Gastrocnemius medialis (tissue), 4 donors: ENCODE measurements at places on chromosomes 2 and 18. TPM values are rescaled to one million over a fixed set of nuclear protein-coding genes. Genes with fewer than 3 reads are reported as not detected.

GRCh38 chr2:38474021-38474456, 97.0 kb upstream of the ATL2 start:
- no peaks in the 10 kb centered on the region for H3K27me3 ChIP-seq
- H3K36me3 ChIP-seq, result no peaks in the 10 kb centered on the region
- no peak overlapping the region for H3K27ac ChIP-seq

DNA sequence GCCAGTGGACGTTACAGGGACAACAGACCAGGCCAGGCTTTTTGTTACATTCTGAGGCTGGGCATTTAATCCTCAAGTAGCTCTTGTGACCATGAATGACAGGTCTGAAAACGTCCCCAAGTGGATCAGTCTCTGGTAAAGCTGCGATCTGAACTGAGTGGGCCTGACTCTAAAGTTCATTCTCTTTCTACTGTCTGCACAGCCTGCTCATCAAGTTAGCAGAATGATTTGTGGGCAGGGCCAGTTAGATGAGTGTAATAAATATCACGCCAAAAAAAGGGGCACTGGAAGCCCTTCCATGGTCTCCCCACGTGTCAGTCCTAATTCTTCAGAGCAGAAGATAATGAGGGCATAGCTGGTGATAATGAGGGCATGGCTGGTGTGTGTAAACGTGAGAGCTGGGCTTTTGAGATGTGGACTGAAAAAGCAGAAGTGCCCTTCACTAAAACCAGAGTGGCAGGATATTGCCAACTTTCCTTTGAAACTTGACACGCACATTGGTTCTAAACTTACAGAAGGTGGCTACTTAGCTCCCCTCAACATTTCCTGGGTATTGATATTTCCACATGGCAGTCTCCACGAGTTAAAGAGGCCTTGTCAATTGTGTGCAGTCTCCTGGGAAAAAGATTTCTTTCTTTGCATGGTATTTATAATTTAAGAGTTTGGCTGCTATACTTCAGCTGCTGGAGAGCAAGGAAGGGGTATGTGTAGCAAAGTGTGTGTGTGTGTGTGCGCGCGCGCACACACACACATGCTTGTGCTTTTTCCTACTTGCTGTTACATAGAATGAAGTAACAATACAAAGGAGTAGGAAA, 72.7 kb upstream of the LYPD6B start:
- no peaks in the 10 kb centered on the region for H3K4me1 ChIP-seq
- H3K36me3 ChIP-seq, result no peaks in the 10 kb centered on the region
- no peak overlapping the region for H3K27ac ChIP-seq
- H3K27me3 ChIP-seq, result no peaks in the 10 kb centered on the region
- DNase-seq, result no peak

- no peak overlapping the region for H3K4me3 ChIP-seq
- H3K27me3 ChIP-seq, result no peaks in the 10 kb centered on the region
- H3K4me1 ChIP-seq, result no peaks in the 10 kb centered on the region
- H3K36me3 ChIP-seq, result no peaks in the 10 kb centered on the region
Observed at GRCh38 chr2:232980683-232981082, 32.4 kb downstream of the NGEF start.

GRCh38 chr2:5736886-5737285, 44.7 kb downstream of the SOX11 start:
- no peaks in the 10 kb centered on the region for H3K27me3 ChIP-seq
- no peaks in the 10 kb centered on the region for H3K4me1 ChIP-seq
- no peak overlapping the region for H3K4me3 ChIP-seq
- H3K27ac ChIP-seq, result no peak overlapping the region
- H3K36me3 ChIP-seq, result no peaks in the 10 kb centered on the region

The ATP6V1B1 gene
- total RNA-seq, result not detected

DNA sequence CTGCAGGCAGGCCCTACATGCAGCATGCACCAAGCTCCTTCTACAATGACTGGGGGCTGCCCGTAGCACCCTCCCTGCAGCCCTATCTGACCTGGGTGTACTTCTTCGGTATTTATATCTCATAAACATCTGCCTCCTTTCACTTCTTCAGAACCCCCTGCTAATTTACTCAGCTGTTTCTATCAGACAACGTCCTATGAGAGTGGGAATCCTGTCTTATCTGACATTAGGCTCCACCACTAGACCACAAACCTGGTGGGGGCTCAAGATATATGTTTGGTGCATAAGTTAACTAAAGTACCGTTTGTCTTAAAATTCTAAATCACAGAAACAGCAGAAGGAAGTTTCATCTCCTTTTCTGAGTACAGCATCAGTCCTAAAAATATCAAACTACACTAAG, 10.6 kb downstream of the HSBP1L1 start:
- H3K4me3 ChIP-seq, result no peak overlapping the region
- no peaks in the 10 kb centered on the region for H3K27me3 ChIP-seq
- DNase-seq, result no peak
- peaks cover 40% of the 10 kb centered on the region for H3K36me3 ChIP-seq
- H3K27ac ChIP-seq, result no peak overlapping the region

DNA sequence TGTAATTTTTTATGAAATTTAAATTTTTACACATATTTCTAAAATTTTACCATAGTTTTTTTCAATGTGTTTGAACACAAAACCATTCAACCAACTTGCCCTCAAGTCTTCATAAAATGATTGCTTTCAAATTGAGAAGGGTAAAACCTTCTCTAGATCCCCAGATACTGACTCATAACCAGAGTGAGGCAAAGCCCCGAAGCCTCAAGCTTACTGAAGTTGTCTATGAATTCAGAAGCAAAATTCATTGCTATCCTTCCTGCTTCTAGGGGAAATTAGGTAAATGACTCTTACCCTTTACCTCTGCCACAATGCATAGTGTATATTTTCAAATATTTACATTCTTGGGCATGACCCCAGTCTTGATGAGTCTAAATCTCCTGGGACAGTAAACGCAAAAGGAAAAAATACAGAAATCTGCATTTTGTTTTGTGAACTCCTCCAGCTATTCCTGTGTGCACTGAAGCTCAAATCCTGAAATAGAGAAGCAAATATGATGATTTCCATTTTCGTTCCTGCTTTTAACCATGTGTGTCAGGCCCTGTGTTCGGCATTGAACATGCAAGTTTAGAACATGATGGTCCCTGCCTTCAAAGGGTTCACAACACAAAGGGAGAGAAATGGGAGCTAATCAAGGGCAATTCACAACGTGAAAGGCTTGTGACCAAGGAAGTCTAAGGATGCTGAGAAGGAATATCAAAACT, 246.3 kb downstream of the SUCLG1 start:
- no peaks in the 10 kb centered on the region for H3K36me3 ChIP-seq
- no peaks in the 10 kb centered on the region for H3K4me1 ChIP-seq
- no peak overlapping the region for H3K4me3 ChIP-seq
- H3K27me3 ChIP-seq, result no peaks in the 10 kb centered on the region

The KRTCAP3 gene
- 0.93 TPM for total RNA-seq

DNA sequence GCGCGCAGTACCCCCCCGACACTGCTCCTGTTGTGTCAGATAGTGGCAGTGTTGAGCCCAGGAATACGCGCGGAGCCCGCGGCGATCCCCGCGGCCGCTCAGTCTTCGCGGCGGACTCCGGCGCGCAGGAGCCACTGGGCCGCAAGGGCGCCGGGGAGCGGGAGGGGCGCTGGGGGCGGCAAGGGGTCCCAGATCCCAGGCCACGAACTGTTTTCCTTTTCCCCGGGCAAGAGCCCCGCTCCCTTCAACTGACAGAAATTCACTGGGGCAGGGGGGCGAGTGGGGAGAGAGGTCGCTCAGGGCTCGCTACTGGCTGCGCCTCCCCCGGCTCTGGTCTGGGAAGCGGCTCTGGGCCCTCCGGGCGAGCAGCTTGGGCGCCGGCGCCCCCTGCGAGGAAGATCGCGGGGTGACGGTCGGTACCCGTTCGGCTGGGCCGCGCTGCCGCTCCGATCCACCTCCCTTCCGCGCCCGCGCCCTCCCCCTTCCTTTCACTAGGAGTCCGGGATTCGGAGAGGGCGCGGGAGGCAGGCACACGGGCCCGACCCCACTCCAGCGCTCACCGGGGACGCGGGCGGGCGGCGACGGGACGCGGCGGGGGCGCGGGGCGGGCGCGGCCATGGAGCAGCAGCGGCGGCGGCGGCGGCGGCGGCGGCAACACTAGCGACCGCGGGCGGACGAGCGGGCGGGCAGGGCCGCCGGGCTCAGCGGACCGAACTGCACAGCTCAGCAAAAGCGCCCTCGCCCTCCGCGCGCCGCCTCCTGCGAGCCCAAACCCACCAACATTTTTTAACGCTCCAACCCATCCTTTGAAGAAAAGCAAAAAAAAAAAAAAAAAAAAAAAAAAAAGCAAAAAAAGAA, 1.4 kb upstream of the SETBP1 start:
- H3K4me3 ChIP-seq, result peak overlapping the region; percentile 79
- H3K36me3 ChIP-seq, result no peaks in the 10 kb centered on the region
- DNase-seq, result peak; percentile 84
- H3K4me1 ChIP-seq, result peaks cover 29% of the 10 kb centered on the region
- H3K27ac ChIP-seq, result peak overlapping the region; percentile 86
- H3K27me3 ChIP-seq, result no peaks in the 10 kb centered on the region

The ERFE gene
- total RNA-seq, result 3.3 TPM

DNA sequence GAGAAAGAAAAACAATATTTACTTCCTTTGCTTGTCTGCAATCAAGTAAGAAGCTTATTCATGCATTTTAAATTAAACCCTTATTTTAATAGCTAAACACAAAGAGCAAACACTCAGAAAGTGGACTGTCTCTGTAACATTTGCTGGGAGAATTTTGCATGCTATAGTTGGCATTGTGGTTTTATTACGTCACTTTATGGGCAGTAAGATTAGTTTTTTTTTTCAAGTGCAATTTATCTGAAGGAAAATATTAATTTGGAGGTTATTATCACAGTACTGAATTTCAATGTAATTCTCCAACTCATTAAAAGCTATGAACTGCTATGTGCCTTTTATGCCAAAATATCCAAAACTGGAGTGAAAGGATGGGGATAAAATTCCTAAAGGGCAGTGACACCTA, 103.3 kb downstream of the TMEFF2 start:
- H3K27ac ChIP-seq, result no peak overlapping the region
- no peak overlapping the region for H3K4me3 ChIP-seq
- no peaks in the 10 kb centered on the region for H3K36me3 ChIP-seq
- no peak for DNase-seq
- no peaks in the 10 kb centered on the region for H3K4me1 ChIP-seq

- DNase-seq, result no peak
- no peaks in the 10 kb centered on the region for H3K36me3 ChIP-seq
- H3K27me3 ChIP-seq, result peaks cover 47% of the 10 kb centered on the region
- H3K27ac ChIP-seq, result peak overlapping the region; percentile 76
- peaks cover 20% of the 10 kb centered on the region for H3K4me1 ChIP-seq
Observed at GRCh38 chr2:74552914-74553811, 579 bp downstream of the LOXL3 start.

- peak; percentile 4 for DNase-seq
- no peaks in the 10 kb centered on the region for H3K36me3 ChIP-seq
- H3K27me3 ChIP-seq, result no peaks in the 10 kb centered on the region
- H3K4me1 ChIP-seq, result peaks cover 20% of the 10 kb centered on the region
- H3K4me3 ChIP-seq, result no peak overlapping the region
Observed at GRCh38 chr2:240589850-240590525, 3.5 kb downstream of the CAPN10 start.
